Retinal pigment epithelial cell (primary cell): ENCODE measurements at places on chromosomes 7 and 10.

GRCh38 chr10:30467651-30468338, 33.8 kb downstream of the MAP3K8 start:
- no peak for DNase-seq

DNA sequence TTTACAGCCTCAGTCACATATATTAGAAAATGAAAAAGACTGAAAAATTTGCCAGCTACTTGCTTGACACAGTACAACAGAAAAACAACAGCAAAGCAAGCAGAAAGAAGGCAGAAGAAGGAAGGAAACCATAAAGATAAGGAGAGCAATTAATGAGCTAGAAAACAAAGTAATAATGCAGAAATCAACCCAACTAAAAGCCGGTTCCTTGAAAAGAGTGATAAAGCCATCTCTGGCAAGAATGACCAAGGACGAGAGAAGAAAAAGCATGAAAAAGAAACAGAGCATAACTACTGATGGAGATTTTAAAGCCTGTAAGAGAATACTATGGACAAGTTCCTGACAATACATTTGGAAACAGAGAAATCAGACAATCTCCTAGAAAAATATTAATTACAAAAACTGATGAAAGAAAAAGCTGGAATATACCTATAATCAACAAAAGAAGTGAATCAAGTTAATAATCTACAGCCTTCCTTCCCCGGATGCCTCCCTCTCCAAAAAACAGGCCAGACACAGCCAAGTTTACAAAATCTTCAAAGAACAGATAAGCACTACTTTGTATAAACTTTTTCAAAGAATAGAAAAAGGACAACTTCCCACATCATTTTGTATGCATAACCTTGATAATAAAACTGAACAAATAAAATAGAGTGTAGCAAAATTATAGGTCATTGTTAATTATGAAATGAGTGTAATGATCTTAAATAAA, 204.0 kb downstream of the BAMBI start:
- DNase-seq: no peak

- DNase-seq: no peak
Observed at GRCh38 chr7:2930310-2931033, 86.4 kb upstream of the GNA12 start.

DNA sequence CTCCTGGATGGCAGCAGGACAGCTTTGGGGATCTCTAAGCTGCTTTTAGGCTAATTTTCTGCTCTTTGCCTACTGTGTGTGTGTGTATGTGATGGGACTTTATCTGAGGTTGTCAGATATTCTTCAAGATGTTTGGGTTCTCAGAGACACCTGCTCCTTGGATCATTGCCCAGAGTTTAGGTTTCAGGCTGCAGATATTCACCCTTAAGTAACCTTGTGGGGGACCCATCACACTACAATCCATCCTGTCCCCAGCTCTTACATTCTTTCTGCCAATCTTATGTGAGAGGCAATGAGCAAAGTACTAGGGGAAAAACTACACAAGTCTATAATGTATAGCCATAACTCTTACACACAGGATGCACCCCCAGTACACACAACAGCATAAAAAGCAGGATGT, 263.0 kb upstream of the ZWINT start:
- DNase-seq: no peak

DNA sequence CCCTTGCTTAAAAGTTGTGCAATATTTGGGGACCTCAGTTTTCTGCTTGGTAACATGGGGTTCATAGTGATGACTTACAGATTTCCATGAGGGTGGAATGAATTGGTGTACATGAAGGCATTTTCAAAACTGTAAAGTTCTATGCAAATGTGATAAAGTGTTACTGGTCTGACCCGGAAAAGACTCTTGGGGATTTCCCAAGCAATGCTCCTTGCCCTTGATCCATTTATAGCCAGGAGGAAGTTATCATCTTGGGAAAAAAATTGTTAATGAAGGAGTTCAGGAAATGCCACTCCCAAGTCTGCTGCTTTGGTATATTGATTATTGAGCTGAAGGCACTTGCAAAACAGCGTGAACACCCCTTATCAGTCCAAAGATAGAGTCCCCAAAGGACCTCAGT, 96.3 kb upstream of the ZPBP start:
- DNase-seq: no peak

GRCh38 chr10:94402843-94403379, 570 bp downstream of the TBC1D12 start:
- no peak for DNase-seq

DNA sequence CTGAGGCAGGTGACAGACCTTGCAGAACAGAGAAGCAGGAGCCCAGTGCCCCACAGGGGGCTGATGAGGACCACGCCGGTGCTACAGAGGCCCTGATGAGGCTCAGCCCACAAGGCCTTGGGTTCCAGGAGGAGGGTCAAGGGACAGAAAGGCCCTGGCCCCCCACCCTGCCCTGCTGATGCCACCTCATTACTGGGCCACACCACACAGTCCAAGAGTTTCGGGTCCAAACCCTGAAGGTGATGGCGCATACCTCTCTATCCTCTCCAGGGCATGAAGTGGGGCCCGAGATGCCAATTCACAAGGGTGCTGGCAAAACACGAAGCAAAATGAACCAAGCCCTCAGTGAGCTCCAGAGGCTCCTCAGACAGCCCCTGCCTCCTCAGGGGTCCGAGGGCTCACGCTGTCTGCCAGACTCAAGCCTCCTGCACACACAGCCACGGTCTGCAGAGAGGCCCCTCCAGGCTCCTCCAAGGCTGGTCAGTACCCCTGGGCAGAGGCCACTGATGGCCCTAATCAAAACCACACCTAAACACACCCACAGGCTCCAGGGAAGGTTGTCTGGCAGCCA, 32.3 kb downstream of the RASGEF1A start:
- DNase-seq: no peak
